ENCODE measurements at places on chromosomes 1 and 21.

GRCh38 chr21:45162809-45163208 lies 88.4 kb downstream of the ADARB1 start:
- DNase-seq, result no peak

GRCh38 chr21:23690316-23690715 lies 1917.0 kb downstream of the MRPL39 start:
- no peak for DNase-seq

DNA sequence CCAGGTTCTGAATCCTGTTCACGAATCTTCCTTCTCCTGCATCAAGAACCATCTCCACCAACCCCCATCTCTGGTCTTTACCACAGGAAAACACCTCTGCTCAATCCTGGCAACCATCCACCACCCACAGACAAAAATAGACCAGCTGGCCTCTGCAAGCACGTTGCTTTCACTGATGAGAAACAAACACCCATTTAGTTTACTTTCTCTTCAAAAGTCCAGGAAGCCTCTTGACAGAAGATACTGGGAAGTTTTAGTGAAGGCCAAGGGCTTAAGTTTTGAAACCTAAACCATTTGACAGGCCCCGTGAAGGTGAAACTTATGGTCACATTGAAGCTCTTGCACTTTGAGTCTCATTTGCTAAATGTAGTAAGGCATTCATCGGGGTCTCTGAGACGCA lies 122.6 kb upstream of the PPP2R5A start:
- no peak for DNase-seq

DNA sequence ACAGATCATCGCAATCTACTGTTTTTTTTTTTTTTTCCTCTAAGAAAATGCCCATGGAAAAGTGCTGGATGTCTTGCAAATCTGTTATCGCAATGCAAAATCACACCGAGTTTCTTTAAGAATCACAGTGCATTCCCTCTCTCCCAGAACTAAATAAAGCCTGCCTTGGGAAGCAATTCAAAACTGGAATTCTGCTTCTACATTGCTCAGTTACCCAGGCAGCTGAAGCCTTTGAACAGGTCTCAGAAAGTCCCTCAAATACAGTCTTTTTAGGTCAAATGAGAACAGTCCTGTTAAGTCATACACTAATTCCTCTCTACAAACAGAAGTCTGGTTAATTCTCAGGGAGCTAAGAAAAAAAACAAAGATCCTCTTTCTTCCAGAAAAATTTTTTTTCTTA lies 46.3 kb downstream of the SLC30A10 start:
- no peak for DNase-seq

DNA sequence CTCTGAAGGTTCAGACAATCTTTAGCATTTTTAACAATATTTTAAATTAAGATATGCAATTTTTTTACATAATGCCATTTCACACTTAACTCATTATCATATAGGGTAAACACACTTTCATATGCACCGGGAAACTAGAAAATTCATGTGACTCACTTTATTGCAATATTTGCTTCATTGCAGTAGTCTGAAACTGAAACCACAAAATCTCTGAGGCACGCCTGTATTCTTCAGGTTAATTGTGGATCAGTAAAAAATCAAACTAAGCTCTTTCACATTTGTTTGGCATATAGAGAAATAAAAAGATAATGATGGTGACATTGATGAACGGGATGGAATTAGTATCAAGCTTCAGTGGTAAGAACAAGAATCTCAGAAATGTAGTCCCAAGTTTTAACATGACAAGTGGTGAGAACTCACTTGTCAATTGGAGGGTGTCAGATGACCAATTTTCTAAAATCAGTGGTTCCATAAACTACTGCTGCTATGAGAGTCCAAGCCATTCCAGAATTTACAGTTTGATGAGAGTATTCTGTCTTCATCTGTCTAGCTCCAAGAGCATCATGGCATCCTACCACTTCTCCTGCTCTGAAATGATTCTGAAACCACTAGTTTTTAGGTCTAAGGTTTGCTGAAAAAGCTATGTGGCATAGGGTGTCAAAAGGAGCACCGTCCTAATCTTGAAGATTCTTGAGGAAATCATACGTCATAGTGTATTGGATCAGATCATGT lies 281.0 kb downstream of the PTPRC start:
- no peak for DNase-seq

DNA sequence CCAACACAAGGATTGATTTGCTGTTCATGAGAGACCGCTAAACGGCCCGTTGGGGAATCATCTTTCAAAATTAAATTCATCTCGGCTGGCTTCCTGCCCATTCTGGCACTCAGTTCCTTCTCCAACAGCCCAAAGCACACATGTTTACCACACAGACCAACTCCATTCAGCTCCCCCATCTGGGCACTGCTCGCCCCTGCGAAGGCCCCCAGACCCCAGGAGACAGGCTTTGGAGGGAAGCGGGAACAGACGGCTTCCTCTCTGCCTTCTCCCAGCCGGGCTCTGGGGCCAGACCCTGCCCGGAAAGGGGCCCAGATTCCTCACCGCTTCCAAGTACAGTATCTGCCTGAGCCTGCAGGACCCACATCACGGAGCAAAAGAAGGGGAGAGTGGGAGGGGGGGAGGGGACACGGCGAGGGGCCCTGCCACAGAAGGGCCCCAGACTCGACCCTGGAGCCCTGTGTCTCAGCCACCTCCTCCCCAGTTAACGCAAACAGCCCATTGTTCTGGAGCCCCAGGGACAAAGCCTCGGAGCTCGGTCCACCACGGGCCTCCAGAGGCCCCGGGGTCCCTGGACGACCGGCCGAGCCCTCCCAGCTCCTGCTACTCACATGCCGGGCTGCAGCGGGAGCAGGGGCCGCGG lies 660 bp downstream of the MEGF6 start:
- no peak for DNase-seq

DNA sequence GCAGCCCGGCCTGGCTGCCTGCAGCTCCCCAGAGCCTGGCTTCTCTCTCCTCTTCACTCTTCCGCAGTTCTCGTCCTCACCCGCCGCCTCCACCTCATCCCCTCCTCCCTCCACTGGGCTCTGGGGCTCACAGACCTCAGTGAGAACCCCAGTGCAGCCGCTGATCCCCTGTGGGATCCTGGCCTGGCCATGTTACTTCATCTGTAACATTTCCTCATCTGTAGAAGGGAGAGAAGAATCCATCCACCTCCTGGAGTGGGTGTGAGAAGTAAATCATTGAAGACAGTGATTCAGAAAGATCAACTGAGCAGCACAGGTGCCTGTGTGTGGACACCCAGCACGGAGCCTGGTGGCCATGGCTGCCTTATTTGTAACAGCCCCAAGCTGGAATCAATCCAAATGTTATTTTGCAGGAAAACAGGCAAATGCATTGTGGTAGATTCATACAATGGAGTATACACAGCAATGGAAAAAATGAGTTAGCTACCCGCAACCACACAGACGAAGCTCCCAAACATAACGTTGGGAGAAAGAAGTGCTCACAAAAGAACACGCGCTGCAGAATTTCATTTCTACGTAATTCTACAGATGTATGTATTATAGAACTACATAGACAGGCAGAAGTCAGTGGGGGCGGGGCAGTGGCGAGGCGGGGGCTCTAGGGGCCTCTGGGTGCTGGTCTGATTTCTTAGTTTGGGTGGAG lies 8.7 kb downstream of the LAPTM5 start:
- DNase-seq, result no peak

- DNase-seq, result no peak
Observed at GRCh38 chr1:88983791-88984559, 8.5 kb downstream of the KYAT3 start.

- no peak for DNase-seq
Observed at GRCh38 chr1:2534687-2535441, 4.8 kb upstream of the HES5 start.

DNA sequence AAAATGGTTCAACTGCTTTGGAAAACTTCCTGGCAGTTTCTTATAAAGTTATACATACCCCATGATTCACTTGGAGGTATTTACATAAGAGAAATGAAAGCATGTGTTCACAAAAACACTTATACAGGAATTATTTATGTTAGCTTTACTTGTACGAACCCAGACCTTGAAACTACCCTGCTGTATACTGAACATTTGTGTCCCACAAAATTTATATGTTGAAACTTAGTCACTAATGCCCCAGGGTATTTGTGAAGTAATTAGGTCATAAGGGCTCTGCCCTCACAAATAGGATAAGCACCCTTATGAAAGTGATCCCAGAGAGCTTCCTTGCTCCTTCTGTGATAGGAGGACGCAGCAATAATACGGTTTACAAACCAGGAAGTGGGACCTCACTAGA lies 42.7 kb upstream of the B3GALT2 start:
- DNase-seq, result no peak

GRCh38 chr1:53732912-53733317 lies 6.0 kb downstream of the GLIS1 start:
- no peak for DNase-seq

Data from stimulated activated CD8-positive, alpha-beta memory T cell treated with anti-CD3 and anti-CD28 coated beads, Interleukin-2, amount 100 ng/mL, for 1 hour (primary cell).